Astrocyte (in vitro differentiated cells and primary cell): ENCODE measurements at places on chromosomes 4 and X. TPM values are rescaled to one million over a fixed set of nuclear protein-coding genes. Genes with fewer than 3 reads are reported as not detected.

GRCh38 chr4:156101571-156101970, 147.9 kb upstream of the CTSO start:
- no peak overlapping the region for H3K4me3 ChIP-seq
- no peaks in the 10 kb centered on the region for H3K36me3 ChIP-seq
- DNase-seq, result peak; percentile 65
- no peaks in the 10 kb centered on the region for H3K27me3 ChIP-seq
- no peak overlapping the region for H3K27ac ChIP-seq

DNA sequence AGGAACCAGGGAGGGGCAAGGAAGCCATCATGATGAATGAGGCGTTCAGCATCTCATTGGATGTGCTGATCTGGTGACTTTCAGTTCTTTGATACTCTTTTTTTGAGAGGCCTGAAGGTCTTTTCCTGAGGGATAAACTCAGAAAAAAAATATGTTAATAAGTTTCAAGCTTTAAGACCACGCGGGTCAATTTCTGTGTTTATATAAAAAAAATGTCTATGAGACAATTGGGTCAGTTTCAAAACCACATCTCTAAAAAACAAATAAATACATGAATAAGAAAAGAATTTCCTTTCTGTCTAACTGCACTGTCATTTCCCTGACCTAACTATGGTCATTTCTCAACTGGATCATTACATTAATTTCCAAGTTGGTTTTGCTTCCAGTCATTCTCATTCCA, 62.6 kb downstream of the TRIML1 start:
- no peaks in the 10 kb centered on the region for H3K36me3 ChIP-seq
- H3K4me3 ChIP-seq, result no peak overlapping the region
- no peaks in the 10 kb centered on the region for H3K4me1 ChIP-seq
- no peak for DNase-seq
- H3K27ac ChIP-seq, result peak overlapping the region; percentile 32

DNA sequence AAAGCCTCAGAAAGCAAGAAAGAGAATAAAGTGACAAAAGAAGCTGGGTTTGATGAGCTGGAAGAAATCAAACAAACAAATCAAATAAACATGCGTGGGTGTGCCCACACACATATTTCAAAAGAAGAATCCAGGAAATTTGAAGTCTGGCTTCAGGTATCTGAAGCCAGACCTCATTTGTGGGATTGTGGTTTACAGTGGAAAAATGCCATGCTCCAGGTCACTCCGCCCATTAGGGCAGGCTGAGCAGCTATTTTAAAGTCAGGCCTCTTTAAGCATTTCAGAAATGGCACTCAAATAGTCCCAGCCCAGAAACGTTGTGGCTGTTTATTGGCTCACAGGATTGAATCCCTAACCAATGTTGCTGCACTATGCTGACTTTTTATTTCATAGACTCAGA, 226.1 kb upstream of the F9 start:
- peak; percentile 66 for DNase-seq
- peaks cover 2% of the 10 kb centered on the region for H3K4me1 ChIP-seq
- no peak overlapping the region for H3K27ac ChIP-seq
- H3K4me3 ChIP-seq, result no peak overlapping the region
- no peaks in the 10 kb centered on the region for H3K36me3 ChIP-seq

Gene CPLX1
- 0.41 and 1.9 TPM in 2 replicates for total RNA-seq

DNA sequence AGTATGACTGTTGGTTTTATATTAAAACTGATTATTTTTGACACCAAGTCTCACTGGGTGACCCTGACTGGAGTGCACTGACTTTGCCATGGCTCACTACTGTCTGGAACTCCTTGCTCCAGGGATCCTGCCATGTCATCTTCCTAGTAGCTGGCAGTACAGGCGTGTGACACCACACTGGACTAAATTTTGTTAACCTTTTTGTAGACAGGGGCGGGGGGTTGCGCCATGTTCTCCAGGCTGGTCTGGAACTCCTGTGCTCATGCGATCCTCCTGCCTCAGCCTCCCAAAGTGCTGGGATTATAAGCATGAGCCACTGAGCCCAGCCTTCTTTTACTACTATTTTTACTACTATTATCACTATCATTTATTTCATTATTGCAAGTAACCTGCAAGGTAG, 8.9 kb downstream of the XAGE1A start:
- no peaks in the 10 kb centered on the region for H3K36me3 ChIP-seq
- no peaks in the 10 kb centered on the region for H3K4me1 ChIP-seq
- H3K27ac ChIP-seq, result no peak overlapping the region
- H3K27me3 ChIP-seq, result no peaks in the 10 kb centered on the region
- H3K4me3 ChIP-seq, result no peak overlapping the region

GRCh38 chr4:21512353-21512752, 436.2 kb downstream of the KCNIP4 start:
- H3K27me3 ChIP-seq, result no peaks in the 10 kb centered on the region
- DNase-seq, result peak; percentile 14
- H3K27ac ChIP-seq, result no peak overlapping the region
- no peak overlapping the region for H3K4me3 ChIP-seq
- H3K4me1 ChIP-seq, result no peaks in the 10 kb centered on the region
- H3K36me3 ChIP-seq, result no peaks in the 10 kb centered on the region

Gene GAGE1
- total RNA-seq, result not detected in 2 replicates

Gene GLRA3
- total RNA-seq, result not detected in 2 replicates

Gene P2RY4
- 0.18 TPM in 1 of 2 replicates, not detected in the other for total RNA-seq

GRCh38 chr4:53541577-53542206, 49.6 kb downstream of the LNX1 start:
- no peaks in the 10 kb centered on the region for H3K36me3 ChIP-seq
- peak overlapping the region; percentile 83 for H3K27ac ChIP-seq
- H3K27me3 ChIP-seq, result no peaks in the 10 kb centered on the region
- H3K4me3 ChIP-seq, result peak overlapping the region; percentile 9
- H3K4me1 ChIP-seq, result peaks cover 19% of the 10 kb centered on the region
- peak; percentile 96 for DNase-seq

Gene PRKG2
- total RNA-seq, result 0.23 and 0.29 TPM in 2 replicates

DNA sequence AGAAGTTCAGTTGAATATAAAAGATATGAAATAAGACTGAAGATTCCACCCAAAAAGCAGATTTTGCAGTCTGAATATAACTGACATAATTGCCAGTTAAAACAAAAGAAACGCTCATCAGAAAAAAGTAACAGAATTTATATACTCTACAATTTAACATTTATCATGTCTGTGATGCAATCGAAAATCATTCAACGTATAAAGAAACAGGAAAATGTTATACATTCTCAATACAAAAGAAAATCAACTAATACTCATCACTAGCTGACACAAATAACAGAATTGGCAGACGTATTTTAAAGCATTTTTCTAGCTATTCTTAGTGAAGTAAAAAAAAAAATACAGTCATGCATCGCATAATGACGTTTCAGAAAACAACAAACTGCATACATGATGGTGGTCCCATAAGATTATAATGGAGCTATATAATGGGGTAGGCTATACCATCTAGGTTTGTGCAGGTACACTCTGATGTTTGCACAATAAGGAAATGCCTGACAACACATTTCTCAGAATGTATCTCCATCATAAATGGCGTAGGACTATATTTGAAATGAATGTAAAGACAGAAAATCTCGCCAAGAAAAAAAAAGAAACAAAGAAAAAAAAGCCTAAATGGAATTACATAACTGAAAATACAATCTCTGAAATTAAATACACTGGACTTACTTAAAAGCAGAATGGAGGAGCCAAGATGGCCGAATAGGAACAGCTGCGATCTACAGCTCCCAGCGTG, 34.3 kb downstream of the OR13H1 start:
- no peak overlapping the region for H3K27ac ChIP-seq
- no peak for DNase-seq
- no peak overlapping the region for H3K4me3 ChIP-seq
- no peaks in the 10 kb centered on the region for H3K4me1 ChIP-seq

Gene CACNA1F
- total RNA-seq, result not detected in 2 replicates

GRCh38 chrX:53320543-53321229, 39.3 kb upstream of the IQSEC2 start:
- DNase-seq, result no peak
- peak overlapping the region; percentile 54 for H3K4me3 ChIP-seq
- H3K36me3 ChIP-seq, result no peaks in the 10 kb centered on the region
- H3K4me1 ChIP-seq, result peaks cover 3% of the 10 kb centered on the region
- peaks cover 25% of the 10 kb centered on the region for H3K27me3 ChIP-seq

Gene HSFX4
- not detected in 2 replicates for total RNA-seq

GRCh38 chr4:161519611-161520010, 644.2 kb downstream of the FSTL5 start:
- no peak overlapping the region for H3K27ac ChIP-seq
- DNase-seq, result no peak
- H3K4me3 ChIP-seq, result no peak overlapping the region

GRCh38 chr4:56217343-56217890, 169.9 kb downstream of the AASDH start:
- H3K27me3 ChIP-seq, result no peaks in the 10 kb centered on the region
- no peak overlapping the region for H3K27ac ChIP-seq
- no peaks in the 10 kb centered on the region for H3K36me3 ChIP-seq
- no peak overlapping the region for H3K4me3 ChIP-seq
- no peak for DNase-seq

Gene PCSK1N
- 62.0 and 65.0 TPM in 2 replicates for total RNA-seq

GRCh38 chrX:13763489-13763888, 28.9 kb downstream of the OFD1 start:
- H3K36me3 ChIP-seq, result peaks cover 17% of the 10 kb centered on the region
- H3K4me1 ChIP-seq, result no peaks in the 10 kb centered on the region
- H3K27ac ChIP-seq, result no peak overlapping the region
- DNase-seq, result no peak
- H3K4me3 ChIP-seq, result no peak overlapping the region
- H3K27me3 ChIP-seq, result no peaks in the 10 kb centered on the region

DNA sequence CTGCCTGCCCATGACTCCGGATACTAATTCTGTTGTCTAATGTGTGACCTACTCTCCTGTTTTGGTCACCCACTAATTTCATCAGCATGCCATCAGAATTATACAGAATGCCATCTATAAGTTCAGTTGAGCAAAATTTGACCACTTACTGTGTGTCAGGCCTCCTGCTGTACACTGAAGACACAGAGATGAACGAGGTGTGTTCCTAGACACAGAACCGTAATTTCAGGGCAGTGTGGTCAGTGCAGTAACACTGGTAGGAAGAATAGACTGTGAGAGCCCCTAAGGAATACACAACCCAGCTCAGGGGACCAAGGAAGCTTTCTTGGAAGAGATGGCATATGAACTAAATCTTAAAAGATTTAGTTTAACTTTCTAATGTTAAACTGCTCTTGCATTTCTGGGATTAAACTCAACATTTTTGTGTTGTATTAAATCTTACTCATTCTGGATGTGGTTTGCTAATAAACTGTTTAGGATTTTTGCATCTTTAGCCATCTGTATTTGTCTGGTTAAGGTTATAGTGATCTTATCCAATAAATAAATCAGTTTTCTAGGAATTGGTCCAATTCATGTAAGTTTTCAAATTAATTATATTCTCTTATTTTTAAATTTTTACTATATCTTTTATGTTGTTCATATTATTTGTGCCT, 34.3 kb downstream of the KANTR start:
- DNase-seq, result peak; percentile 6
- H3K4me3 ChIP-seq, result no peak overlapping the region
- no peak overlapping the region for H3K27ac ChIP-seq
- no peaks in the 10 kb centered on the region for H3K4me1 ChIP-seq
- no peaks in the 10 kb centered on the region for H3K36me3 ChIP-seq
- no peaks in the 10 kb centered on the region for H3K27me3 ChIP-seq

DNA sequence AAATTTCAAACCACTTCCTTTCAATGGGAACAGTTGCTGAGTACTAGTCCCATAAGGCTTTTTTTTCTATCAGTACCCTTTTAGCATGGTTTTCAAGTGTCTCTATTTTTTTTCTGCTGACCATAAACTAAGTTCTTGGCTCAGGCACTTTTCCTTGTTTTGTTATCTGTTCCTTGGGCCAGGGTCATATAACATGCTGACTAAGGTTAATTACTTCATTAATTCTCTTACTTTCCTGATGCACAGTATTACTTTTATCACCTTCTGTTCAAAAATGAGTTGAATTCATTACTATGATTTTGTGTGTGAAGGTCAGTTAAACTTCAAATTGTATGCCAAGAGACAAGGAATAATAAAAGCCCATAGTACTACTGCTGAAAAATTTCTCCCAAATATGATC, 19.7 kb upstream of the BTC start:
- H3K27ac ChIP-seq, result no peak overlapping the region
- no peaks in the 10 kb centered on the region for H3K27me3 ChIP-seq
- H3K4me3 ChIP-seq, result no peak overlapping the region

DNA sequence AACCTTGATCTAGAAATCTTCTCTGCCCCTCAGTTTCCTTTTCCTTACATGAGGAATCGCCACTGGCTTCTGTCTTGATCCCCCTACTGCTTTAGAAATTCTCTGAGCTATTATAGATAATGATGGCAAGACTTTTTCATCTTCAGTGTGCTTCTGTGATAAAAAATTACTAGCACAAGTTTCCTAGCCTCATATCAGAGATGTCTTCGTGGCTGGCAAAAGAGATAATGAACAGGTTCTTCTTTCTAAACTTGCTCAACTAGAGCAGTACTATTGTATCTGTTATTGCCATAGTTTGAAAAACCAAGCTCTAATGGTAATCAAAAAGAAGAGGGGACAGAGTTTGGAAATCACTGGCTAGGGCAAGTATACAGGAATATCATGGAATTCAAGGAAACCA, 4.1 kb upstream of the PDGFC start:
- no peaks in the 10 kb centered on the region for H3K27me3 ChIP-seq
- DNase-seq, result no peak
- peak overlapping the region; percentile 17 for H3K4me3 ChIP-seq
- peaks cover 58% of the 10 kb centered on the region for H3K4me1 ChIP-seq
- no peaks in the 10 kb centered on the region for H3K36me3 ChIP-seq

DNA sequence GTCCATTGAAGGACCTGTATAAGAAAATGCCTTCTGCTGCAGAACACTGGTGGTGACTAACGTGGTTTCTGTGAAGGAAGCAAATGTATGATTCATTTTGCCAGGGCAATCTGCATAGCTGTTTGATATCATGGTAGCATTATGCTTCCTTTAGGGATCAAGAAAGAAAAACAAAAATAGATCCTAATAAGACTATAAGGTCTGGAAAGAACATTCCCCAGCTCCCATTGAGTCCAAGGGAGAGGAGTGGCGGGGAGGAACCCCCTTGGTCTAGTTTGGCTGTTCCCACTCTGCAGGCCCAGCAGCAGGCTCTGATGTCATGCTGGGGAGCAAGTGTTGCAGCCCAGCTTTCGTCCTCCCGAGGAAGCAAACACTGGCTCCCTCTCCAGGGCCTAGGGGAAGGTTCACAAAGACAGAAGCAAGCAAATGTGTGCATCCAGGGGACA, 154.5 kb upstream of the GALNT7 start:
- H3K4me3 ChIP-seq, result peak overlapping the region; percentile 9
- H3K36me3 ChIP-seq, result no peaks in the 10 kb centered on the region
- DNase-seq, result peak; percentile 77
- H3K4me1 ChIP-seq, result peaks cover 11% of the 10 kb centered on the region

Gene ADGRG4
- total RNA-seq, result 0.14 and 0.19 TPM in 2 replicates

DNA sequence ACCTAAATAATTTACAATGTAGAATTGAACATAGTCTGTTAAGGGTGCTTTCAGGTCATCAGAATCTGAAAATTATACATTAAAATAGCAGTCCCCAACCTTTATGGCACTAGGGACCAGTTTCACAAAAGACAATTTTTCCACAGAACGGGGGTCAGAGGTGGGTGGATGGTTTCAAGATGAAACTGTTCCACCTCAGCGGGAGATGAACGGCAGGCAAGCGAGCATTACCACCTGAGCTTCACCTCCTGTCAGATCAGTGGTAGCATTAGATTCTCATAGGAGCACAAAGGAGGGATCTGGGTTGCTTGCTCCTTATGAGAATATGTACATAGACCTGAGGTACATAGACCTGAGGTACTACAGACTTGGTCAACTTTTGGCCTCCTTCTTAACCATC, 29.0 kb downstream of the LRBA start:
- no peak for DNase-seq
- H3K4me1 ChIP-seq, result no peaks in the 10 kb centered on the region
- no peak overlapping the region for H3K27ac ChIP-seq
- H3K36me3 ChIP-seq, result no peaks in the 10 kb centered on the region
- H3K4me3 ChIP-seq, result no peak overlapping the region
